ENCODE measurements at places on chromosomes 13 and 19. TPM values are rescaled to one million over a fixed set of nuclear protein-coding genes. Genes with fewer than 3 reads are reported as not detected.

- no peak for ATAC-seq
Observed at GRCh38 chr19:7215176-7215575, 79.0 kb downstream of the INSR start.

- ATAC-seq: no peak
Observed at GRCh38 chr13:101398920-101399319, 17.4 kb downstream of the NALCN start.

GRCh38 chr13:106689906-106690305, 122.0 kb upstream of the ARGLU1 start:
- ATAC-seq: no peak

DNA sequence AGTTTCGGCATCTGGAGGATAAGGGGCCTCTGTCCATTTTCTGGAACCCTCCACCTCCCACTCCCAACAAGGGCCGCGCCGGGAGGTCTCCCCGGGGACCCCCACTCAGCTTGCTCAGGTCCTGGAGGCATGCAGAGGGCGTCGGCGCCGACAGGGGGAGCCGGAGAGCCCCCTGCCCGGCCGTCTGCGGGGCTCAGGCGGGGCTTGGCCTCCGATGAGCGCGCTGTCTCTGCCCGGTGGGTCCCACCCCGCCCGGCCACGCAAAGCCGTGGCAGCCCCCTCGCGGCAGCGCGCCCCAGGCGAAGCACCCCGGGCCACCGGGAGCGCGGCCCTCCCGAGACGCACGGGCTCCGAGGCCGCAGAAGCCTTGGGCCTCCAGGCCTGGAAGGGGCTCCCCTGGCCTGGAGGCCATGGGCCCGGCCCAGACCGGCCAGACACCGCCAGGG, 149.7 kb upstream of the ZNF536 start:
- ATAC-seq: no peak

- peak; percentile 77 for ATAC-seq
Observed at GRCh38 chr13:79560954-79561353, 80.0 kb downstream of the NDFIP2 start.

- peak; percentile 28 for ATAC-seq
Observed at GRCh38 chr19:21586311-21587116, 81.1 kb downstream of the ZNF429 start.

GRCh38 chr13:74682746-74683145, 548.5 kb upstream of the KLF12 start:
- ATAC-seq: no peak

DNA sequence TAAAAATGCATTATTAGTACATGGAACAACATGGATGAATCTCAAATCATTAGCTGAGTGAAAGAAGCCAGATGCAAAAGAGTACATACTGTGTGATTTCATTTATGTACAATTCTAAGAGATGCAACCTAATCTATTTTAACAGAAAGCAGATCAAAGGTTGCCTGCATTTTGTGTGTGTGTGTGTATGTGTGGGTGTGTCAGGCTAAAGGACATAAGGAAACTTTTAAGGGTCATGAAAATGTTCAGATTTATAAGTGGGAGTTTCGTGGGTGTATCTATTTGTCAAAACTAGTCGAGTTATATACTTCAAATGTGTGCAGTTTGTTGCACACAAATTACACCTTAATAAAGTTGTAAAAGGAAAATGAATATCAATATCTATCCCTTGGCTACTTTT, 17.9 kb upstream of the NEK3 start:
- no peak for ATAC-seq

- no peak for ATAC-seq
Observed at GRCh38 chr13:102935896-102936321, 90.1 kb downstream of the ERCC5 start.

DNA sequence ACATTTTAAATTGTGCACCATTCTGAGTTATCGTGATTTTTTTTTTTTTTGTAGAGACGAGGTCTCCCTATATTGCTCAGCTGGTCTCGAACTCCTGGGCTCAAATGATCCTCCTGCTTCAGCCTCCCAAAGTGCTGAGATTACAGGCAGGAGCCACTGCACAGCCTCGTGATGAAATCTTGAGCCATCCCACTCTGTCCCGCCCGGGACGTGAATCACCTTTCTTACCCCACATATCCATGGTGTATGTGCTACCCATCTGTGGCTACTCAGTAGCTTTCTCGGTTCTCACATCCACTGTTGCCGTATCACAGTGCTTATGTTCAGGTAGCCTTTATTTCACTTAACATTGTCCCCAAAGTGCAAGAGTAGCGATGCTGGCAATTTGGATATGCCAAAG, 26.5 kb downstream of the PAK4 start:
- ATAC-seq: no peak

GRCh38 chr19:3375221-3376090, 9.1 kb downstream of the NFIC start:
- peak; percentile 54 for ATAC-seq

GRCh38 chr19:11361771-11362731, 6.8 kb downstream of the PLPPR2 start:
- ATAC-seq: no peak

The KLK8 gene
- 418 TPM for total RNA-seq

The TIMM44 gene
- 43.8 TPM for total RNA-seq

The KIR3DL1 gene
- total RNA-seq: not detected

The TBXA2R gene
- total RNA-seq: 0.64 TPM

The SERP2 gene
- total RNA-seq: 1.2 TPM

The PPM1N gene
- 2.4 TPM for total RNA-seq

Data from esophagus mucosa (tissue), 1 donor.